ENCODE measurements at places on chromosomes 1 and 21.

DNA sequence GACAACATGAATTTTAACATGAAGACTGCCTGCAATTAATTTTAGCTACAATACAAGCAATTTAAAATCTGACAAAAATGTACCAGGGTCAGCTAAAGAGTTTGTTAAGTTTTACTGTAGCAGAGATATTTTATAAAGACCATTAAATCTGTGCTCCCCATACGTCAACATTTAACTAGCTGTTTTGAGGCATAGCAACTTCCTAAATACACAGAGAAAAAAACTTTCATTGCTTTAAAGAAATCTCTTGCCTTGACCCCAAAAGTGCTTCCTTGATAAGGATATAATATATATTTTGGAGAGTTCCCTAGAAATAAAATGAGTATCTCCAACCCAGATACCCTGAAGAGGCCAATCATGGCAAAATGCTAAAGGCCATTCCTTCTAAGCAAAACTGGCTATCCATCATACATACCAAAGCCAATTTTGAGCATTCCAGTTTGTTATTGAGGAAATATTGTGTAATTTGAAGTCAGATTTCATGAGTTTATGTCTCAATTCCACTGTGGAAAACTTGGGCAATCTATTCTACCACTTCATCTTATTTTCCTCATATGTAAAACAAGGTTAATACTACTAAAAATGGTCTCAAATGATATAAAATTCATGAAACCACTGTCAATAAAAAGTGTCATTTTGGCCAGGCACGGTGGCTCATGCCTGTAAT is 19.1 kb downstream of the ASPM start:
- DNase-seq = no peak

DNA sequence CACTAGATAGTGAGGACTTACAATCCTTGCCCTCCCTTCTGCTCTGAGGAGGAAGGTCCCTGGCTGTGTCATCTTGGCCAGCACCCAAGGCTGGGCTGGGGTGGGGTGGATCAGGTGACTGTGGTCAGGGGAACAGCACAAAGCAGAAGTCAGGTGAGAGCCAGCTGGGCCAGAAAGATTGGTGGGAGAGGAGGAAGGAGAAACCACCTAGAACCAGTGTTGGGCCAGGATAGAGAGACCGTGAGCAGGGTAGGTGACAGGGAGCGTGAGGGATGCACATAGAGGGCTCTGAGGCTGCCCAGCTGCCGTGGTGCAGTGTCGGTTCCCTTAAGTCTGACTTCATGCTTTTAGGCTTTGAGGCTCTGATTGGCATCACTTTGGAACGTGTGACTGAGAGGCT is 22.7 kb downstream of the NCF2 start:
- no peak for DNase-seq

- no peak for DNase-seq
Measured at GRCh38 chr1:227712648-227713047, 22.5 kb downstream of the JMJD4 start.

GRCh38 chr1:202018468-202019234 is 8.3 kb downstream of the ELF3 start:
- DNase-seq = peak; percentile 69

GRCh38 chr1:21707891-21708290 is 38.7 kb upstream of the RAP1GAP start:
- DNase-seq = no peak
